HCEC 1CT (cell line): ENCODE measurements at places on chromosomes 13 and 19.

DNA sequence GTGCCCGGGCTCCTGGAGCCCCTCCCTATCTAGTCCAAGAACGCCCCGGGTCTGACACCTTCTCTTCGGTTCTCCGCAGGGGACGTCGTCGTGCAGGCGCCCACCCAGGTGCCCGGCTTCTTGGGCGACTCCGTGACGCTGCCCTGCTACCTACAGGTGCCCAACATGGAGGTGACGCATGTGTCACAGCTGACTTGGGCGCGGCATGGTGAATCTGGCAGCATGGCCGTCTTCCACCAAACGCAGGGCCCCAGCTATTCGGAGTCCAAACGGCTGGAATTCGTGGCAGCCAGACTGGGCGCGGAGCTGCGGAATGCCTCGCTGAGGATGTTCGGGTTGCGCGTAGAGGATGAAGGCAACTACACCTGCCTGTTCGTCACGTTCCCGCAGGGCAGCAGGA is 3.4 kb downstream of the PVR start:
- no peak for DNase-seq

DNA sequence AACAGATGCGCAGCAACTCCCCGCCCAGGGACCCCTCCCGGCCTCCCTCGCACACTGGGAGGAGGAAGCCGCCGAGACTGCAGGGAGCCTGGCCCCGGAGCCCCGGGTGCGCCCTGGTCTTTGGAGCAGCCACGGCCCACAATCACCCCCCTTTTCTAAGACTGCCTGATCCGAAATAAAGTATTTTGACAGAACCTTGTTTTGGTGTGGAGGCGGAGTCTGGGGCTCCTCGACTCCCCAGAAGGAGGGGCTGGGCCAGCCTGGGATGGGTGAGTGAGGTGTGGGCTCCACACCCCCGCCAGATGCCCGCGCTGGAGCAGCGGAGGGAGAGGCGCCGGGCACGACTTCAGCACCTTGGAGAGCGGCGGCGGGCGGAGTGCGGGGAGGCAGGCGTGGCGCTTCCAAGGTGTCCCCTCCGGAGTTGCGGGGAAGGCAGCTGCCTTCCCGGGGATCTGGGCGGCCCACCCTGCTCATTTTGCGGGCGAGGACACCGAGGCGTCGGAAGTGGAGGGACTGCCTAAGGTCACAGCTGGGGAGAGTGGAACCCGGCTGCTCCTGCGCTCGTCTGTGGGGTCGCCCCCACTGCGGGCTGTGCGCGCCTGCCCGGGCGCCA is 9.4 kb downstream of the SIRT6 start:
- DNase-seq = no peak

DNA sequence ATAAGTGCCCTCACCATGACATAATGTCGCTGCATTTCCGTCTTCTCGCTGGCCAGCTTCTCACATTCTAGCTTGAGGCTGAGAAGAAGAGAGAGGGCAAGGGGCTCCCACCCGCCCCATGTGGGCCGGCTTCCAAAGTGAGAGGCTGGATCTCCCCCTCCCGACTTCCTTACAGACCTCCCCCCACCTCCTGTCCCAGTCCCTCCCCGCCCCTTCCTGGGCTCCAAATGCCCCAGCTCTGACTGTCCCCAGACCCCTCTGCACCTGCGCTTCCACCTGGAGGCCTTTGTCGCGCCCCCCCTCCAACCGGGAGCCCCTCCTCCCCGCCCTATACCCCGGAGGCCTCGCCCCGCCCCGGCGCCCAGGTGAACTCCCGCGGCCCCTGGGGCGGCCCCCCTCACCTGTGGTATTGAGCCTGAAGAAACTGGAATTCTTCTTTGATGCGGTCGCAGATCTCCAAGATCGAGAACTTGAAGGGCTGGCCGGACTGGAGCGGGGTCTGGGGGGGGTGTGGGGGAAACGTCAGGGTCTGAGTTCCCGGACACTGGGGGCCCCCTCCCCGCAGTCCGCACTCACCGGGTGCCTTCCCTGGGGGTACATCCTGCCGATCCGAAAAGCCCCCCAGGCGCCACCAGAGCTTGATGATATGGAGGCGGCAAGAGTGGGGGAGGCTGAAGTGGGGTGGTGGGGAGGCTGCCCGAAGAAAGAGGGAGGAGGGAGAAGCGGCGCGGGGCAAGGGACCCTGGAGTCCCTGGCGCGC is 595 bp downstream of the TLE2 start:
- DNase-seq = no peak

DNA sequence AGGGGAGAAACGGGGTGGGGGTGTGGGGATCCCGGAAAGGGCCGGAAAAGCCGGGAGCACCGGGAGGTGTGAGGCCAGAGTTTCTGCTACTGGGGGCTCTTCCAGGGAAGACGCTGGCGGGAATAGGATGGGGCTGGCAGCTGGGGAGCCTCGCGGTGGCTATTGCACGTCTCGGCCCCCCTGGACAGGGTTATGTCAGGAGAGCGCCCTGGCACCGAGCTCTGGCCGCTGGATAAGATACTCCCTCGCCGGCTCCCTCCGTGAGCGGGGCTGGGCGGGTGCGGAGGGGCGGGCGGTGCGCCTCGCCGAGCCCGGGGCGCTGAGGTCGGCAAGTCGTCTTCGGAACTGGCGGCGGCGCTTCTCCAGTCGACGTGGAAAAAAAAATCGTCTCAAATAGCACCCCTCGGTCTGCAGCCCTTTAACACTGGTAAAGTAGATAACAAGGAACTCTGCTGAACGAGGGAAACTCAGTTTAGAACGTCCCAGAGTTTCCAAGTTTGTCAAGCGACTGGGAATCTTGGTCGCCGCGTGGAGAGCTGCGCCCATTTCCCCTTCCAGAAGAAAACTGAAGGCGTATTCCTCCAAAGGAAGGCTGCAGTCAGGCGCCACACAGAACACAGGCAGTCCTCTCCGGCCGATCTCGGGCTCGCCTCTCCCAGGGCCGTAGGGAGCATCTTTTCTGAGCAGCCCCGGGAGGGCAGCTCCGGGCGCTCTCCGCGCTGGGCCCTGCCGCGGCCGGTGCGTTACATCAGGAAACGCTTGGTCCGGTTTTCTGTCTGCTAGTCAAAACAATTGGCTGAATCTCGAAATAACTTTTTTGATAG is 115.1 kb downstream of the KCNRG start:
- DNase-seq = peak; percentile 6

GRCh38 chr13:23608138-23608537 is 37.9 kb downstream of the TNFRSF19 start:
- no peak for DNase-seq

- DNase-seq = no peak
Observed at GRCh38 chr13:83941701-83942335, 59.5 kb upstream of the SLITRK1 start.

DNA sequence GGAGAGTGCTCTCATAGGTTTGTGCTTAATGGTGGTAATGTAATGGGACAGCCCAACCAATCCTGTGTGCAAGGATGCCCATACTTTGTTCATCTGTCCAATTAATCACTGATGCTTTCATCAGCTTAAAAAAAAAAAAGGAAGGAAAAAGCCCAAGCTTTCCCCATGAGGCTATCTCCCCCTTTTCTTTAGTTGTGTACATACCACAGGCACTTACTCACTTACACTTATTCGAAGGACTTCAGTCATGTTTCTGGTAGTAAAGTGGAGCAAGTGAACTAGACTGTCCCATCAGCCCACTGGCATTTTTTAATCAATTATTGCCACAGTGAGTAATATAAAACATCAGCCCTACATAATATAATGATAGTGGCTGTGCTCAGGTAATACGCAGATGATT is 183.5 kb upstream of the UFM1 start:
- DNase-seq = peak; percentile 67

- no peak for DNase-seq
Observed at GRCh38 chr13:98048265-98048664, 94.6 kb upstream of the FARP1 start.

GRCh38 chr13:111410232-111411021 is 90.0 kb downstream of the TEX29 start:
- DNase-seq = no peak

DNA sequence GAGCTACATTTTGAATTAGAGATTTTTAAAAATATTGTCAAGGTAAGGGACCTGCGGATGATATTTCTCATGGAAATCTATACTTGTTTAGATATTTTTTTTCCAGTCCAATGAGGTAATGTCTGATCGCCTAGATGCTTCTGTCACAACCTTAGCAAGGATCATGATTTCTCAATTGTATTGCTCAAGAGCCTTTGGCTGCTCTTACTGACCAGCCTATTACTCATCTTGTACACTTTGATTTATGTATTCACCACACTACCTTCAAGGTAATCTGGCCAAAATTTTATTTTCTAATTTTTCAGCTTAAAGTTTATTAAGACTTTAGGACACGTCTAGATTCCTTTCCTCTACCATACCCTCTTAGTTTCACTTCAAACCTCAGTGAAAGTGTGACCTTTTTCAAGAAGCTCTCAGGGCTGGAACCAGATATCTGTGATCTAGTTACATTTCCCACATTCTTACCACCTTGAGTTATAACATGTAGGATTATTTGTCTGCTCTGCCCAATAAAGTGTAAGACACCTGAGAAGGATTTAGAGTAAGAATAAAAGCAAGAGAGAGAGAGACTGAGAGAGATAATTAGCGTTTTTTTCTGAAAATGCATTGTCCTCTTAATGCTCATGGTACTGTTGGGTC is 197.1 kb downstream of the ITGBL1 start:
- peak; percentile 79 for DNase-seq

GRCh38 chr13:95512424-95512823 is 40.1 kb upstream of the CLDN10 start:
- no peak for DNase-seq

GRCh38 chr13:80224468-80224867 is 116.5 kb downstream of the SPRY2 start:
- peak; percentile 20 for DNase-seq

DNA sequence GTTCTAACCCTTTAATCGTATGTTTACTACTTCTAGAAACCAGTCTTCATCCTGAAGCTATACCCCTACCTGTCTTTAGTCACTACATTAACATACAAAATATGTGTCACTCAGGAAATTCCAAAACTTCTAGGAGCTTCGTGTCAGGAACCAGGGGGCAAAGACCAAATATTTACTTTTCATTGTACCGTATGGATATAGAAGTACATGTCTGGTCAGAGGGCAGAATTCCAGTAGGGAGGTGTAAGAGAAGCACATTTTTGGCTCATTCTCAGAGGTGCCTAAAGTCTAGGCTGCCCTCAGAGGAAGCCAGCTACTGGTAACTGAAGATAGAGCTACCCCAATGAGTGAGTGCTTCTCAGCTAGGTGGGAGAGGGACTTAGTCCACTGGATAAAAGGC is 320.7 kb downstream of the DIAPH3 start:
- DNase-seq = no peak

DNA sequence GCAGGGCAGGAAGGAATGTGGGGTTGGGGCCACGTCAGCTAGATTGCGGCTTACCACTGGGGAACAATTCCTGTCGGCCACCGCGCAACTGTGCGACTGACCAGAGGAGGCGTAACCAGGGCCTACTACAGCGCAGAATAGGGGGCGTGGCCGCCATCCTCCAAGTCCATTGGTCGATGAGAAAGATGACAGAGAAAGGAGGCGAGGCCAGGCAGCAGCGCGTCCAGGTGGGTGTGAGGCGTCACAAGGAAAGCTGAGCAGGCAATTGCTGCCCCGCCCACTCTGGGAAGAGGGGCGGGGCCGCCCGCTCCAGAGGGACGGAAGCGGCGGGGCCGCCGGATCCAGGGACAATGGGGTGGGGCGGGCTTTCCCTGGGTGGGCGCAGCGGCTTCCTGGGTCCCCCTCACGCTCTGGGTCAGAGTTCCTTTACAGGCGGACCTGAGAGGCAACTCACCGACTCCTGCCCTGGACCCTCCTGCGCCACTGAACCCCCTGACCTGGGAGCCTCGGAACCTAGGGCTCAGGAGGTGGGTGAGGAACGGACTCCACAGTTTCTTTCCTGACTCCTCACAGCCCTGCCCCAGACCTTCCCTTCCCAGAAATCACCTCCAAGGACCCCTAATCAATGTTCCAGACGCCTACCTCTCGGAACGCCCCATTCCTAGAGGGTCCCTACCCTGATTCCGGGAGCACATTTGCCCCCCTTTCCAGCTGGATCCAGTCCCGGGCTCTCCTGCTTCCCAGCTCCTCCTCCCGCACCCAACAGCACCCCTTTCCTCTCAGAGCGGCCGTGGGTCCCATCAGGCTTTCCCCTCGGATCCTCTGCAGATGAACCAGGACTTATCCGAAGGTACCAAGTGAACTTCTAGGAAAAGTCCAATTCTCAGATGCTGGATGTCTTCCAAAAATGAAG is 101.5 kb upstream of the ZNF492 start:
- DNase-seq = no peak

DNA sequence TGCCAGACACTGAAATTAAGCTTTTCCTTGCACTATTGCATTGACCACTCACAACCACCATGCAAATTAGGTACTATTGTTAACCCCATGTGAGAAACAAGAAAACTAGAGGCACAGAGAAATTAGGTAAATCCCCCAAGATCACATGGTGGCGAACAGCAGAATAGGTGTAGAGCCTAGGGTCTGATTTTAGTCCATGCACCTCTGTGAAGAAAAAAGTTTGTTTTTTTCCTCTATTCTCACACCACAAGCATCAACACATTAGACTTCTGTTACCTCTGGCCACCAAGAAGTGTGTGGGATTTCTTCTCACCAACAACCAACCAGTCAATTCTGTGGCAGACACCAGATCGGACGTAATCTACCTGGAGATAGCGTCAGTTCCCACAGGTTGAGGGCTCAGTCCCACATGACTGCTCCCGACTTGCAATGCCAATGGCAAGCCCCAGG is 391.9 kb downstream of the COG6 start:
- DNase-seq = no peak
